ENCODE measurements at places on chromosomes 6 and 20.

GRCh38 chr6:117502580-117502979, 20.1 kb downstream of the DCBLD1 start:
- DNase-seq = no peak

GRCh38 chr6:328136-328670, 35.9 kb downstream of the DUSP22 start:
- DNase-seq = peak; percentile 86

GRCh38 chr6:46014511-46015118, 1.0 kb downstream of the CLIC5 start:
- DNase-seq = no peak

- DNase-seq = peak; percentile 52
These were observed 237.8 kb upstream of the PMEPA1 start for GRCh38 chr20:57947421-57948179.
